ENCODE measurements at places on chromosomes 3 and 15. TPM values are rescaled to one million over a fixed set of nuclear protein-coding genes. Genes with fewer than 3 reads are reported as not detected.

The AADACL2 gene
- not detected for polyA plus RNA-seq

The C2CD4A gene
- not detected for polyA plus RNA-seq

The LMCD1 gene
- polyA plus RNA-seq: 221 TPM

The ZNF662 gene
- 19.8 TPM for polyA plus RNA-seq

The LNP1 gene
- polyA plus RNA-seq: 8.2 TPM

The MRAS gene
- polyA plus RNA-seq: 59.7 TPM

The GRK7 gene
- polyA plus RNA-seq: not detected

The TKT gene
- polyA plus RNA-seq: 36.0 TPM

Data from muscle of leg (tissue), 16 donors.